ENCODE measurements at places on chromosomes 6 and 20.

DNA sequence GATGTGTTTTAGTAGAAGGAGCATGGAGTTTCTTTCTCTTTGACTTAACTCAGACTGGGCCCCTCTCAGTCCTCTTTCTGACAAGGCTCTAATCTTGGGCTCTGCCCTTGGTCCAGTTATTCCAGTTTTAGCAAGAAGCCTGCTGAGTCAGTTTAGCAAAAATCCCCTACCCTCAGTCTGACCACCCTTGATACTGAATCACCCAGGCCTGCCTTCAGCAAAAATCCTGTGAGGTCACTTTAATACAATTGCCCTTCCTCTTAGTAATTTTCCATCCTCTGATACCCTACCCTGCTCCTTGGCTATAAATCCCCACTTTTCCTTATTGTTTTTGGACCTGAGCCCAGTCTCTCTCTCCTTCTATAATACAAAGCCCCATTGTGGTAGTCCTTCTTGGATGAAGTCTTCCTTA lies 326.7 kb upstream of the NOX3 start:
- no peak for DNase-seq

- DNase-seq: no peak
Observed at GRCh38 chr6:142013287-142013686, 119.4 kb upstream of the GJE1 start.

DNA sequence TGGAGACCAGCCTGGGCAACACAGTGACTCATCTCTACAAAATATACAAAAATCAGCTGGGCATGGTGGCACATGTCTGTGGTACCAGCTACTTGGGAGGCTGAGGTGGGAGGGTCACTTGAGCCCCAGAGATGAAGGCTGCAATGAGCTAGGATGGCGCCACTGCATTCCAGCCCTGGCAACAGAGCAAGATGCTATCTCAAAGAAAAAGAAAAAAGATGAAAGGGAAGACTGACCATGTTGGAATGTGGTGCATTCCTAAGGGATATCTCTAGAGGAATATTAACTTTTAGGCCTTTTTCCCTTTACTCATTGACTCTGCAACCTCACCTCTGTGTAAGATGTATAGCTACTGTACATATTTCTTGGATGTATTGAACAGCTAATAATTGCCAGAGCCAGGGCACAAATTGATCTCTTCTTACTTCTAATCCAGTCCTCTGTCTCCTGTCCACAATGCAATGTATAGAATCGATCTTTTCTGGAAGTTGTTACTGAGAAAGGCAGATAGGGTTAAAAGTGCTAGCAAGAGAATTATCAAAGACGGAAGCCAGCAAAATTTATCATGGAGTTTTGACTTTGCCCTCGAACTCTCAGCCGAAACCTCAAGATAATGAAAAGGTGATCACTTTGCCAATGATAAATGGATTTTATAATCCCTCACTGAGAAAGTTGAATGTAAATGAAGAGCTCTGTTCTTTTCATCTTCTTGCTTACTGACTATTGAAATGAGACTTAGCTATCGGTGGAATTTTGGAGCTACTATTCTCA lies 46.3 kb downstream of the GCNT2 start:
- DNase-seq: no peak

DNA sequence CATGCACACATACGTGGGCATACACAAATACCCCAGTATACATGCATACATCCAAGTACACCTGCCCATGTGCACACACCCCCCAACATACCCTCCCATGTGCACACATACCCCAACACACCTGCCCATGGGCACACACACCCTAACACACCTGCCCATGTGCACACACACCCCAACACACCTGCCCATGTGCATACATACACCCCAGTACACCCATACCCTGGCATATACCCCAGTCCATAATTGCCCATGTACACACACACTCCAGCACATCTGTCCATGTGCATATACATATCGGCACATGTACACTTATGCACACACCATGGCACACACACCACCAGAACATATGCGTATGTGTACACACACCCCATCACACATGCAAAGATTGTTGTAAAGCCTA lies 475.2 kb downstream of the PREX1 start:
- DNase-seq: no peak

GRCh38 chr20:62031462-62032092 lies 34.1 kb downstream of the TAF4 start:
- DNase-seq: no peak

DNA sequence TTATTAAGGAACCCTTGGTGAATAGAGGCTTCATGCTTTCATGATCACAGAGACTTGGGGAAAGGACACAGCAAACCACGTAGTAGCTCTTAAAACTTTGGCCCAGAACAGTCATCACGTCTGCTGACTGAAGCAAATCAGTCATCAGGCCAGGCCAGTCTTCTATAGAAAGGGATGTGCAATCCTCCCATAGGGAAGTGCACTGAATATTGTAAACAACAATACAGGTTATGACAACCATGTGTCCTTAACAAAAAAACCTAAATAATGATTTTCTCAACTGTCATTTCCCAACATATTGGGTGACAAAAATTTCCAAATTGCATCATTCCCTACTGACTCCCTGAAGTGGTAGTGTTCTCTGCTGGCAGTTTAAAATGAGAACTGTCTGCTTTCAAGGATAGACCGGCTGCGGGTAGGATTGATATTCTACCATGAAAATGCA lies 388.2 kb upstream of the CITED2 start:
- no peak for DNase-seq

DNA sequence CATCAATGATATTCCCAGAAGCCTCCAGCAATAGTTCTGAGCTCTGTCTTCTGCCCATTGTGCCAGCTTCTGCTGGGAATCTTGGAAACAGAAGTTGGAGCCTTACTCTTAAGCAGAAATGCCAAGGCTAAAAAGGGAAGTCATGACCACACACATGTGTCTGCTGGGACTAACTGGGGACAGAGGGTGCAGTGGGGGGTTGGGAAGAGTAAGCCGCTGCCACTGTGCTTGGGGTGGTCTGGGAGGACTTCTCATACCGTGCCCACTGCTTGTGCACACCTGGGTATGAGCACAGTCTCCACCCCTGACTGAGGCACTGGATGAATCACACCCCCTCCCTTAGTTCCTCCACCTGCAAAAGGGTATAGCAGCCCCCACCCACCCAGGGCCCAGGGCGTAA lies 90.7 kb downstream of the CDC5L start:
- no peak for DNase-seq

- DNase-seq: peak; percentile 16
Observed at GRCh38 chr20:46520976-46521579, 7.7 kb upstream of the ZNF334 start.

DNA sequence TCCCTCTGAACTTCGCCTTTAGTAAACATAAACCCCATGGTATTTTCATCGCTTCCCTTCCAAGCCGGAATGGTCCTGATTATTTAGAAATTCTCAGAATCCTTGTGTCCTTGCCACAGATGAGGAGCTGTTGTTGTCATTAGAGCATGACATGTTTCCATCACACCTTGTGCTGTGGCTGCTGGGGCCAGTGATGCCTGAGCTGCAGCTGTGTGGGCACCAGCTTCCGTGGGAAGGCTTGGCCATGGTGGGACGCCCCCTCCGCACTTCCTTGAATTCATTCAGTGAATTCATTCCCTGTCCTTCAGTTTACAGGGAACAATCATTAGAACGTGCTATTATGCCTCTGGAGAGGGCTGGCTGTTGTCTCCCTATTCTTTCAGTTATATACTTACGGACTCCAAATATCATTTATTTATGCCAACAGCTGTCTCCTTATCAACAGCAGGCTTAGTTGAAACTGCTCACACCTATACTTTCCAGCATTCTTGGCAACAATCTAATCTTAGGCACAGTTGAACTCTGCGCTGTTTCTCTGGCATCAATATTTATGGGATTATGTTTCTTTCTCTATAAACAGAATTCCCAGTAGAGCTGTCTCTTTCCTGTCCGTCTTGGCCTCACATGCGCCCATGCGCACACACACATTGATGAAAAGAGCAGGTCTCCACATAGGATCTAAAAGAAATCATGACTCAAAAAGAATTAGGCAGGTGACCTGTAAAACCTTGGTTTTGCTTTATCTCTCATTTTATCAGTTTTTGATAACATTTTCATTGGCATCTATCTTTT lies 9.0 kb downstream of the ADGRF1 start:
- no peak for DNase-seq

- no peak for DNase-seq
Observed at GRCh38 chr20:10667077-10667401, 6.8 kb downstream of the JAG1 start.

- no peak for DNase-seq
Observed at GRCh38 chr6:52116605-52116948, 29.2 kb upstream of the PKHD1 start.

DNA sequence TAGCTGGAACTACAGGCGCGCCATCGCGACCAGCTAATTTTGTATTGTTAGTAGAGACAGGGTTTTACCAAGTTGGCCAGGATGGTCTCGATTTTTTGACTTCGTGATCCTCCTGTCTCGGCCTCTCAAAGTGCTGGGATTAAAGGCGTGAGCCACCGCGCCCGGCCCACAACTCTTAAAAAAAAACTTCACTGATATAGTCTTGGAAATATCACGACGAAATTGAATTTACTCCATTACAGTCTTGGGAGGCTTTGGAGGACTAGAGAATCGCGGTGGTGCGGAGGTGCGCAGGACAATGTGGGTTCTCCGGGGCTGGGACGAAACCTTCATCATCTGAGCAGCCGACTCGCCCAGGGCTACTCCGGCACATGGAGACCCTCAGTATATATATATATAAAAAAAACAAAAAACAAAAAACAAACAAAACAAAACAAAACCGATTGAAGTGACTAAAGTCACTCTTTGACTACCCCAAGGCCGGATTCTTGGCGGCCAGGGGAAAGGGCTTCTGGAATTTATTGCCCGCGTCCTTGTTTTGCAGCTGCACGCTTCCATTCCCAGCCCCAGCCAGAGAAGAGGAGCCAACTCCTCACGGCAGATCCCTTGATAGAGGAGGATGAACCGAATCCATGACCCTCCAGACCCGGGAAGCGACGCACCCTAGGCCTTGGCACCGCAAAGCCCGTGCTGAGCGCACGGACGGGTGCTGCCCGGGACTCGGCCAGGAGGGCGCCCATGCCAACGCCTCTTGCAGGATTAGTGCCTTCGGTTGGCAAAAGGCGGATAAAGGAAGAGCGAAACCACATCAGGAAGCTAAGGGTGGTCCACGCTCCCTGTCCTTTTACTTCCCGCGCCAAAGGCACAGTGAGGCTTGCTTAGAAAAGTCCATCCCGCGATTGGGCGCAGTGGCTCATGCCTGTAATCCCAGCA lies 1.7 kb upstream of the GCM2 start:
- DNase-seq: no peak

- no peak for DNase-seq
Observed at GRCh38 chr6:159075506-159076228, 30.9 kb upstream of the TAGAP start.

DNA sequence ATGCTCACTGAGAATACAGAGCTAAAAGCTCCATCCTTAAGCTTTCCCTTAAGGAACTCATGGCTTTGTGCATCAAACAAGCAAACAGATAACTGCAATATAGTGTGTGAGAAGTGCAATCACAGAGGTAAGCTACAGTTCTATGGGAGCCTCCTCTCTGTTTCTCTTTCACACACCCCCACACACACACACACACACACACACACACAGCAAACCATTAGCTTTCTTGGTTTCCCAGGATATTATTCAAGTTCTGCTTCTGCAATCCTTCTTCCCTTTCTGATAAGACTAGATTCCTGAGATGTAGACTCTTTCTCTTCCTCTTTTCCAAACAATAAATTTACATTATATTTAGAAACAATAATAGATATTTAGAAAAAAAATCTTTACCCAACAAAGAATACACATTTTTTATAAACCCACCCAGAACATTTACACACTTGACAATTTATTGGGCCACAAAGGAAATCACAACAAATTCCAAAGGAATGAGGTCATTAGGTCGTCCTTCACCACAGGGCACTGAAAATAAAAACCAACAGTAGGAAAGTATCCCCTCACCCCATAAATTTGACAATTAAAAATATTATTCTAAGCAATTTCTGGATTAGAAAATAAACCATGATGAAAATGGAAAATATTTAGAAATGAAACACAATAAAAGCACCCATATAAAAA lies 9.3 kb upstream of the GFOD1 start:
- DNase-seq: no peak

- peak; percentile 93 for DNase-seq
Observed at GRCh38 chr6:134174672-134175531, 122.5 kb upstream of the SLC2A12 start.
